ENCODE measurements at places on chromosomes 5 and 9. TPM values are rescaled to one million over a fixed set of nuclear protein-coding genes. Genes with fewer than 3 reads are reported as not detected.

The MEIKIN gene
- total RNA-seq: not detected

The CDH6 gene
- 0.15 TPM for total RNA-seq

The PCDHB9 gene
- total RNA-seq: 1.6 TPM

The DAB2IP gene
- total RNA-seq: 15.9 TPM

The ERP44 gene
- total RNA-seq: 17.1 TPM

The ZBED3 gene
- total RNA-seq: 1.3 TPM

The DOK3 gene
- 3.7 TPM for total RNA-seq

The OR13F1 gene
- not detected for total RNA-seq

The SV2C gene
- 0.03 TPM for total RNA-seq

The CNOT6 gene
- 11.4 TPM for total RNA-seq

The ADAMTS13 gene
- 0.27 TPM for total RNA-seq

The CARD9 gene
- total RNA-seq: 0.36 TPM

The PCDHB7 gene
- 2.6 TPM for total RNA-seq

The CSF1R gene
- not detected for total RNA-seq

The GMCL2 gene
- total RNA-seq: not detected

The FRMD3 gene
- total RNA-seq: 6.1 TPM

The FBXL17 gene
- 7.8 TPM for total RNA-seq

The NDUFA8 gene
- 56.7 TPM for total RNA-seq

The C9orf78 gene
- total RNA-seq: 127 TPM

The STC2 gene
- total RNA-seq: 144 TPM

The ZNF346 gene
- 15.6 TPM for total RNA-seq

The GPRIN1 gene
- 12.3 TPM for total RNA-seq

The ABITRAM gene
- 24.1 TPM for total RNA-seq

The COL5A1 gene
- 135 TPM for total RNA-seq

The GCNT4 gene
- 1.7 TPM for total RNA-seq

The C8G gene
- total RNA-seq: 1.2 TPM

The CCNO gene
- total RNA-seq: 7.1 TPM

The STK32A gene
- 2.1 TPM for total RNA-seq

The F2R gene
- 28.4 TPM for total RNA-seq

Data from Daoy (cell line).